Memory B cell (primary cell): ENCODE measurements at places on chromosomes 3 and 15.

GRCh38 chr15:84598993-84599392, 1.8 kb upstream of the ZSCAN2 start:
- no peak for DNase-seq
- H3K27me3 ChIP-seq = peaks cover 2% of the 10 kb centered on the region
- no peak overlapping the region for H3K4me3 ChIP-seq
- H3K36me3 ChIP-seq = peaks cover 3% of the 10 kb centered on the region
- H3K4me1 ChIP-seq = peaks cover 36% of the 10 kb centered on the region

DNA sequence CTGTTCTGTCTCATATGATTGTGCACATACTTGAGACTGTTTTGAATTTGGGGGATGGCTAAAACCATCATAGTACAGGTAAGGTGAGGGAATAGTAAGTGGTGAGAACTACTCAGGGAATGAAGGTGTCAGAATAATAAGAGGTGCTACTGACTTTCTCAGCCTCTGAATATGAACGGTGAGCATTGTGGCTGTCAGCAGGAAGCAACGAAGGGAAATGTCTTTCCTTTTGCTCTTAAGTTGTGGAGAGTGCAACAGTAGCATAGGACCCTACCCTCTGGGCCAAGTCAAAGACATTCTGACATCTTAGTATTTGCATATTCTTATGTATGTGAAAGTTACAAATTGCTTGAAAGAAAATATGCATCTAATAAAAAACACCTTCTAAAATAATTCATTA, 5.1 kb downstream of the CCR5 start:
- no peak for DNase-seq
- peak overlapping the region; percentile 25 for H3K27ac ChIP-seq
- H3K36me3 ChIP-seq = no peaks in the 10 kb centered on the region
- peaks cover 21% of the 10 kb centered on the region for H3K4me1 ChIP-seq

DNA sequence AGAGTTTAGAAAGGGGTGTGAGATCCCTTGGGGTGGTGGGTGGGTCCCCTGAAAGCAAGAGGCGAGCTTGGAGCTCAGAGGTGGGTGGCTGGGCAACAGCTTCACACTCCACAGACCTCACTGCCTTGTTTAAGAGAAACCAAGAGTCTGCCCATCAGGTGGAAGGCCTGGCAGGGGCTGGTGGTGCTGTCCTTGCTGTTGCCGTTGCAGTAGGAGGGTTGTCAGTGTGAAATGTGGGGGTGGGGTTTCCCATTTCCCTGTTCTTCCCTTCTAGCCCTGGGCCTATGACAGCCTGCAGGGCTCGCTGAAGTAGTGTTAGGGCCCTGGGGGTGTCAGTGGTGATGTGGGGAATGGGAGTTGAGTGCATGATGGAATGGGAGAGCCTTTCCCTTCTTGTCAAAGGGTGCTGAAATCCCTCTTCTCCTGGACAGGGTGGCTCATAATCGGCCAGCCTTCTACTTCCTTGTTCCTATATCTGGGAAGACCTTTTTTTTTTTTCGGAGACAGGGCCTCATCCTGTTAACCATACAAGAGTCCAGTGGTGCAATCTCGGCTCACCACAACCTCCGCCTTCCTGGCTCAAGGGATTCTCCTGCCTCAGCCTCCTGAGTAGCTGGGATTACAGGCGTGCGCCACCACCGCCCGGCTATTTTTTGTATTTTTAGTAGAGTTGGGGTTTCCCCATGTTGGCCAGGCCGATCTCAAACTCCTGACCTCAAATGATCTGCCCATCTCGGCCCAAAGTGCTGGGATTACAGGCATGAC, 4.3 kb downstream of the PLEKHO2 start:
- H3K4me3 ChIP-seq = peak overlapping the region; percentile 100
- peak overlapping the region; percentile 63 for H3K27ac ChIP-seq

- DNase-seq = no peak
- H3K27me3 ChIP-seq = no peaks in the 10 kb centered on the region
- H3K4me3 ChIP-seq = no peak overlapping the region
- no peaks in the 10 kb centered on the region for H3K36me3 ChIP-seq
- H3K27ac ChIP-seq = no peak overlapping the region
These were observed 850.0 kb downstream of the DIPK2A start for GRCh38 chr3:144821583-144821982.

DNA sequence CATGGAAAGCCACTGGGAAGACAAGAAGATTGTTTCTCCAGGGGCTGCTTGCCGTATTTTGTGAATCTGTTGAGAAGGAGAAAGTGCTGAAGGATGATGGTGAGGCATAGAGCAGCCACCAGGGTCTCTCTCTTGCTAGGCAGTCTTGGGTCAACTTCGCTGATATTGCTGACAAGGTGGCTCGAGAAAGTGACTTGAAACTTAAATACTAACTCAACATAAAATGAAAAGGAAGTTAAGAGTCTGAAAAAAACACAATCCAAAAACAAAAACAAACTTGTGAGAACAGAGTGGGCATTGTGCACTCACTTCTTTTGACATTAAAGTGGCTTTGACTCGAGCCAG, 90.1 kb downstream of the CHST2 start:
- peaks cover 8% of the 10 kb centered on the region for H3K4me1 ChIP-seq
- no peak for DNase-seq
- no peak overlapping the region for H3K27ac ChIP-seq
- H3K27me3 ChIP-seq = no peaks in the 10 kb centered on the region

- no peaks in the 10 kb centered on the region for H3K4me1 ChIP-seq
- no peaks in the 10 kb centered on the region for H3K36me3 ChIP-seq
- H3K27me3 ChIP-seq = no peaks in the 10 kb centered on the region
- no peak overlapping the region for H3K4me3 ChIP-seq
- no peak overlapping the region for H3K27ac ChIP-seq
These were observed 16.8 kb downstream of the TNIK start for GRCh38 chr3:171443211-171443957.

GRCh38 chr3:71998995-71999673, 214.2 kb upstream of the PROK2 start:
- H3K27ac ChIP-seq = no peak overlapping the region
- DNase-seq = no peak
- H3K4me3 ChIP-seq = no peak overlapping the region
- H3K27me3 ChIP-seq = peaks cover 6% of the 10 kb centered on the region
- no peaks in the 10 kb centered on the region for H3K36me3 ChIP-seq

DNA sequence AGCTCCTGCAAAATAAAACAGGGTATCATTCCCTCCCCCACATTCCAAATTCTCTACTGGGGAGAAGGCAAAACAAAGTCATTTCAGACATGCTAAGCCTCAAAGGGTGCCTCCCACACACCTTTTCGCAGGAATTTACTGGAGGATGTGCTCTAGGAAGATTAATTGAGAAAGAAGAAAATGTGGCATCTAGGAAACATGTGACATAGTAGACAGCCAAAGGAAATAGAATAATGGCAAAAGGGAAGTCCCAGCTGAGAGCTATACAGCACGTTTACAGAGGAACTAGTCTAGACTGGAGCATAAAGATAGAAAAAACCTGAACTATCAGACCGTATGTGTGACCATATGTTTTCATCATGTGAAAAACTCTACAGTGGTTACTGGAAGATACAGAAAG, 58.8 kb upstream of the MELTF start:
- no peak for DNase-seq
- peak overlapping the region; percentile 87 for H3K27ac ChIP-seq
- peaks cover 26% of the 10 kb centered on the region for H3K36me3 ChIP-seq
- H3K27me3 ChIP-seq = no peaks in the 10 kb centered on the region
- H3K4me1 ChIP-seq = peaks cover 11% of the 10 kb centered on the region
- H3K4me3 ChIP-seq = no peak overlapping the region

- peak overlapping the region; percentile 99 for H3K27ac ChIP-seq
- no peaks in the 10 kb centered on the region for H3K27me3 ChIP-seq
- peaks cover 22% of the 10 kb centered on the region for H3K36me3 ChIP-seq
These were observed 843 bp downstream of the ATG7 start for GRCh38 chr3:11272906-11273574.

GRCh38 chr3:131962982-131963381, 71.8 kb downstream of the CPNE4 start:
- no peaks in the 10 kb centered on the region for H3K4me1 ChIP-seq
- H3K4me3 ChIP-seq = no peak overlapping the region
- no peak overlapping the region for H3K27ac ChIP-seq
- H3K27me3 ChIP-seq = peaks cover 5% of the 10 kb centered on the region
- no peak for DNase-seq

DNA sequence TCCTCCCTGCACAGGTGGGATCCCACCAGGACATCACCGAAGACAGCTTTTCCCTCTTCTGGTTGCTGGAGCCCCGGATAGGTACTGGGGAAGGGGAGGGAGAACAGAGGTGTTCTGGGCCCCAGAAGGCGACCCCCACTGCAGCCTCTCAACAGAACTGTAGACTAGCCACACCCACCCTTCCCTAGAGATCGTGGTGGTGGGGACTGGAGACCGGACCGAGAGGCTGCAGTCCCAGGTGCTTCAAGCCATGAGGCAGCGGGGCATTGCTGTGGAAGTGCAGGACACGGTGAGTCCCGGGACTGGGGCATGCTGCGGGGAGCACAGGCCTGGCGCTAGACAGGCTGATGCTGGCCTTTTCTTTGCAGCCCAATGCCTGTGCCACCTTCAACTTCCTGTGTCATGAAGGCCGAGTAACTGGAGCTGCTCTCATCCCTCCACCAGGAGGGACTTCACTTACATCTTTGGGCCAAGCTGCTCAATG, 809 bp downstream of the NDUFAF3 start:
- peaks cover 28% of the 10 kb centered on the region for H3K4me1 ChIP-seq
- no peaks in the 10 kb centered on the region for H3K27me3 ChIP-seq
- H3K27ac ChIP-seq = peak overlapping the region; percentile 98
- peaks cover 18% of the 10 kb centered on the region for H3K36me3 ChIP-seq
- DNase-seq = no peak

DNA sequence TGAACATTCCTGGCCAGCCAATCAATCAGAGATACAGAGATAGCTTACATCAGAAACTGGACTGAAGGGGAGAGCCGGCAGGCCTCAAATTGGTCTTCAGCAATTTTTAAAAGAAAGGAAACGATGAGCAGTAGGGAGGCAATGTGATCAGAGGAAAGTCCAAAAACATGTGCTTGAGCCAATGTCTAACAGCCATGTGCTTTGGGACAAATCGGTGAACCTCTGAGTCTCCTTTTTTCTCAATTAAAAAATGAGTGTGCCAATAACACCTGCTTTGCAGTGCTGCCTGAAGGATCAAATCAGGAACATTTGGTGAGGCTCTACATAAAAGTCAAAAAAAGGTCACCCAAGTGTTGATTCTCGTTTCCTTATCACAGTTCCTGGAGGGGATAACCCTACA, 7.4 kb upstream of the EIF4E3 start:
- DNase-seq = no peak
- H3K4me1 ChIP-seq = peaks cover 2% of the 10 kb centered on the region
- H3K27ac ChIP-seq = no peak overlapping the region
- H3K27me3 ChIP-seq = peaks cover 9% of the 10 kb centered on the region
- no peak overlapping the region for H3K4me3 ChIP-seq
- H3K36me3 ChIP-seq = peaks cover 2% of the 10 kb centered on the region

DNA sequence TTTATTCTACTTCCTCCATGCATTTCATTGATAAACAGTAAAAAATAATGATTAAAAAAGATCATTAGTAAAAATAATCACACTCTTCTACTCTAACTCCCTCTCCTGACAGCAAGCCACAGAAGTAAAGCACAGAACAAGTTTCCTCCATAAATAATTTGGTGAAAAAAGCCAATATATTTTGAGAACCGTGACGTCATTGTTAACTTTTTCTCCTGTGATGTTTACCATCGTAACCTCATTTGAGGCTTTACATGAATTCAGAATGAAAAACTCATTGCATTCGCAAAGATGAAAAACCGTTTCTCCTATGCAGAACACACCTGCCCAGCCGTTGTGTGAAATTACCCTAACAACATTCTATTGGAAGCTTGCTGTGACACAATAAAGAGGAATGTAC, 120.7 kb downstream of the NSUN3 start:
- no peaks in the 10 kb centered on the region for H3K4me1 ChIP-seq
- no peaks in the 10 kb centered on the region for H3K36me3 ChIP-seq
- peaks cover 2% of the 10 kb centered on the region for H3K27me3 ChIP-seq

GRCh38 chr3:106829206-106829605, 548.0 kb upstream of the CCDC54 start:
- no peak overlapping the region for H3K4me3 ChIP-seq
- DNase-seq = no peak
- H3K36me3 ChIP-seq = no peaks in the 10 kb centered on the region
- no peaks in the 10 kb centered on the region for H3K4me1 ChIP-seq
- no peak overlapping the region for H3K27ac ChIP-seq

GRCh38 chr3:159845737-159846136, 142.9 kb upstream of the IL12A start:
- no peaks in the 10 kb centered on the region for H3K4me1 ChIP-seq
- H3K4me3 ChIP-seq = no peak overlapping the region
- H3K27me3 ChIP-seq = peaks cover 12% of the 10 kb centered on the region
- H3K36me3 ChIP-seq = no peaks in the 10 kb centered on the region
- DNase-seq = no peak

DNA sequence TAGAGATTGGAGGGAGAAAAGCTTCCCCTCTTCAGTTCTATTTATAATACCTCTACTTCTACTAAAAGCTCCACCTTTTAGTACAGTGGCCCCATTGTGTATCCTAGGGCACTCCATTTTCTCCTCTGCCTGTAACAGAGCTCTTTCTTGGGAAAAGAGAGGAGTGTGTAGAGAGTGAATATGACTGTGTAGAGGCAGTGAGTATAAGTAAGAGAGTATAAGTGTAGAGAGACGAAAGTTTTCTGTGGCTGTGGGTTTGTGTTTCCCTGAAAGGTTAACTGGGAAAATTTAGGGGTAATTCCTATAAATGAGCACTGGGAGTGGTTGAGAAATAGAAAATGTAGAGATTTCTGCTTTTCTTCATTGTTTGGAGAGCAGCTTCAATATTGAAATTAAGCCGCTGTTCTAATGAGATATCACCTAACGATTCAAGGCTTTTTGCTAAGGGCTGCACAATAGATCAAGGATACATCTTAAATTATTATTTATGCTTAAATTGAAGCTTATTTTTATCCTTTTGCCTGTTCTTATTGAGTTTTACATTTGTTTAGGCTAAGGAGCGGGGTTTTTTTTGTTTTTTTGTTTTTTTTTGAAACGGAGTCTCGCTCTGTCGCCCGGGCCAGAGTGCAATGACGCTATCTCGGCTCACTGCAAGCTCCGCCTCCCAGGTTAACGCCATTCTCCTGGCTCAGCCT, 6.9 kb downstream of the IQGAP1 start:
- H3K4me1 ChIP-seq = peaks cover 41% of the 10 kb centered on the region
- no peak for DNase-seq
- H3K27me3 ChIP-seq = no peaks in the 10 kb centered on the region

DNA sequence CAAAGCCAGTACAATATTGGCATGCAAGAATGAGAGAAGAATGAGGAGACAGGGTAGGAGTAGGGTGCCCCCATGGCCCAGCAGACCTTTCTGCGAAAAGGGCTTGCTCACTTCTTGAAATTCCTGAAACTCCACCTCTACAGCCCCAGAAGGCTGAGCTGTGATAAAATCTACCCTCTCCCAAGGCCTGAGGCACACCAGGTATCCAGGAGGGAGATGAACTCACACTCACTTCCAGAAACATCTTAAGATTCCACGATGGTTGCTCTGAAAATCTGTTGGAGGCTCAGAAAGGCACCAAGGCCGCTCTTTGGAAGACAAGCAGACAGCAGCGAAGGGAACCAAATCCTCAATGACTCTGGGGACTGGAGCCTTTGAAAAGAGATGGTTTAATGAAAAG, 297.5 kb downstream of the UACA start:
- no peak overlapping the region for H3K27ac ChIP-seq
- H3K36me3 ChIP-seq = no peaks in the 10 kb centered on the region
- no peak overlapping the region for H3K4me3 ChIP-seq
- H3K4me1 ChIP-seq = peaks cover 18% of the 10 kb centered on the region
